Activated T-cell treated with anti-CD3 and anti-CD28 coated beads, Interleukin-2, amount 50 U/mL, for 72 hours (primary cell): ENCODE measurements at places on chromosomes 5 and 9.

GRCh38 chr5:122351416-122352157 is 39.5 kb downstream of the SNCAIP start:
- DNase-seq, result no peak

- no peak for DNase-seq
These were observed 3.7 kb upstream of the RNF44 start for GRCh38 chr5:176540956-176541337.

DNA sequence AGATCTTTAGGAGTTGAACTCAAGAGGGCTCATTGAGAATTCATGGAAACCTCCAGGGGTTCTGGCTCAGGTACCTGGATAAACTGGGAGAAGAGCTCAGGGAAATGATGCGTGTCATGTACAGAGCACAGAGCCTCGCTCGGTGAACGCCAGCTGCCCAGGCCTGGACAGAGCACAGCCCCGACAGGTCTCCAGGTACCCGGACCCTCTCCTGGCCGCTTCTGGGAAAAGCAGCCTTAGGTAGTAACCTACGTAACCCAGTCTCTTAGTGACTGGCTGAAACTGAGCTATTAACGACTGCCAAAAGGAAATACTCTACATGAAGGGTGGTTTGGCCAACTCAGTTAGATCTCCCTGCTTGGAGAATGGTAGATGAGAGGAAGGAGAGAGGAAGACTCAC is 157.4 kb downstream of the TTLL11 start:
- no peak for DNase-seq

DNA sequence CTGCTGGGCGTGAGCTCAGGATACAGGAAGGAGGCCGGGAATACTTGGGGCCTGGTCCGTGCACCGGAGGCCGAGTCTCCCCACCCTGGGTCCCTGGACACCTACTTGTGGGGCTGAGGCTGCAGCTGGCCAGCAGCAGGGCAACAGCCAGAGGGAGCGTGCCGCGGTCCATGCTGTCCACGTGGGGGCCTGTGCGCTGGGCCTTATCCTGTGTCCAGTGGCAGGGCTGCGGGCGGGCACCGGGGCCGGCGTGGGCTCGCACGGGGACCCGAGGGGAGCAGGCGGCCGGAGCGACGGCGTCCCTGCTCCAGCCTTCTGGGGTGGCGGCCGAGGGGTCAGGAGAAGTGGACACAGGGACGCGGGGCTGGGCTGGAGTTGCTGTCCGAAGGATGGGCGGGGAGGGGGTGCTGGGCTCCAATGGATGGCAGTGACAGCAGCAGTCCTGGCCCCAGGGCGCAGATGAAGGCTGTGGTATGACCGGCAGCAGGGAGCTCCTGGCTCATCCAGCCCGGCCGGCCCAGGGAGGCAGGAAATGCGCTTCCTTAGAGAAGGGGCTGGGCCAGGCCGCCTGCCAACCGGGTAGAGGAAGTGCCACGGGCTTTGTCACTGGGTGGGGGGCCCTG is at the start of gene ENG:
Gene ENG (minus strand): TSS at position 475 of the 623 bp plus-strand sequence. CDS start 303 bp downstream, at position 172.
- DNase-seq, result peak; percentile 55

GRCh38 chr5:55502759-55503158 is 32.0 kb downstream of the PLPP1 start:
- no peak for DNase-seq

DNA sequence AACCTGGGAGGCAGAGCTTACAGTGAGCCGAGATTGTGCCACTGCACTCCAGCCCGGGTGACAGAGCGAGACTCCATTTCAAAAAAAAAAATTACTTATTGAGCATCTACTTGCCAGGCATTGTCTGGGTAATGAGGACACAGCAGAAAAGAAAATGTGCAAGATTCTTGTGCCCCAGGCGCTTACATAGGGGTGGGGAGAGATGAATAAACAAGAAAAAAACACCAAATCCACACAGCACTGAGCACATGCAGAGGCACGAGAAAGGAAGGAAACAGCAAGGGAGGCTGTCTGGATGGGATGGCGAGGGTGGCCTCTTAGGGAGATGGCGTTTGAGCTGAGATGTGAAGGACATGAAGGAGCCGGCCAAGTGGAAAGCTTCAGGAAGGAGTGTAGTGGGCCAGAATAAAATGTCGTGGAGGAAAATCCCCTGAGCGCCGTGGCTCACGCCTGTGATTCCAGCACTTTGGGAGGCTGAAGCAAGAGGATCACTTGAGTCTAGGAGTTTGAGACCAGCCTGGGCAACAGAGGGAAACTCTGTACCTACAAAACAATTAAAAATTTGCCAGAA is 13.9 kb downstream of the DYNC2I2 start:
- DNase-seq, result no peak

- no peak for DNase-seq
These were observed 72.3 kb downstream of the NIPSNAP3B start for GRCh38 chr9:104836235-104836634.

- DNase-seq, result no peak
These were observed 97.5 kb downstream of the HSPA4 start for GRCh38 chr5:133149345-133149744.

- DNase-seq, result no peak
These were observed 1196.6 kb upstream of the CDH18 start for GRCh38 chr5:21184581-21184980.

- DNase-seq, result no peak
These were observed 9.8 kb downstream of the FAT2 start for GRCh38 chr5:151581347-151581746.

DNA sequence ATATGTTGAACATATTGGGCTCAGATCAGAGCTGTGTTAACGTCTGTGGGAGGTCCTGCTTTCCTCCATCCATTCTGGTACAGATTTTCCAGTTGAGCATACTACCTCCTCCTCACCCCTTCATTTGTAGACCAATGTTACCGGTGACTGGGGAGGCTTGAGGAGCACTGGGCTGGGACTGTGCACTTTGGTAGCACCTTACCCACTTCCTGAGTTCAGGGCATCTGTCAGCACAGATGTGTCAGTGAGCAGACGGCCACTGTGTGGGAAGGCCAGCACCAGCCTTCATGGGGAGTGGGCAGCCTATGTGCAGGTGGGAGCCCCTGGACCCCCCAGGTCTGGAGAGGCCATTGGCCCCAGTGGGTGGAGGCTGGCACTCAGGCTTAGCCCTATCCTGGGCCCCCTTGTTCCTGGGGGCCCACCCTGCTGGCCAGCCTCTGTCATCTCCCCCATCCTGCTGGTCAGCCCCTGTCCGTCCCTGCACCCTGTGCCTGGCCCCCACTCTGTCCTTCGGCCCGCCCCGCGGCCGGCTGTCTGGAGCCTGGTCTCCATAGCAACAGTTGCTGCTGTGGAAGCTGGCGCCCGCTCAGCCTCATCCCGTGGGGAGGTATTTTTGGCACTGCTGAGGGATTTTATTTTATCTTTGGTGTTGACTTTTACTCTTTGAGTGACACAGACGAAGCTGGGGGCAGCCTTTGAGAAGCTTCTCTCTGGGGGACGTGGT is 21.3 kb downstream of the WNK2 start:
- no peak for DNase-seq

DNA sequence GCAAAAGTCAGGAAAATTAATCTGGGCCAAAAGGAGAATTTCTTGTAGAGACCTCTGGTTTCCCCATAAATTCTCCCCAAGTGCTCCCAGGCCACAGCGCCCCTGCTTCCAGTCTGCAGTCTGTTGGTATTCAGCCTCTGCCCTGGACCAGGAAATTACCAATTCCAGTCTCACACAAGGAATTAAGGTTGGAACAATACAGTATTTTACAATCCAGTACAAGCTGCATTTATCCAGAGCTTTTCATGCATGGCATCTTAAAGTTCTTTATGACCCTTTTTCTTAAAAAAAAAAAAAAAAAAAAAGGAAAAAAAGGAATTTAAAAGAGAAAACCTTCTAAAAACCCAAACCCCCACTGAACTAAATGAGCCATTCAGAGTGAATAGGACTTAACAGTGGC is 139.6 kb upstream of the RANBP3L start:
- DNase-seq, result no peak

GRCh38 chr5:21823076-21823574 is 1030.0 kb downstream of the CDH12 start:
- DNase-seq, result no peak

DNA sequence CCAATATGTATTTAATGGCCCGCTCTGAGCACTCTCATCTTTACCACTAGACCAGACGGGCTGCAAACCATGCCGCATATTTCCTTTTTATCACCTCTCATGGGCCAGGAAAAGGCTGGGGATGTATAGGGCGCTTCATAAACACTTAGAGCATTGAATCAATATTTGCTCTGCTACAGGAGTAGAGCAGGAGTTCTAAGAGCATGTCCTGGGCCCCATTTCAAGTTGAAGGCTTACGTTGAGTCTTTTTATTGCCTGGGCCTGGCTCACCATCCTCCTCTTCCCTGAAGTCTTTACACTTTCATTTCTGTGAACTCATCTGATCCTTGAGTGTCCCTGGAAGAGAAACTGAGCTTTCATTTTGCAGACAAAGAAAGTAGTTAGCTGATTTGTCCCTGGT is 112.4 kb downstream of the FSTL4 start:
- DNase-seq, result no peak

DNA sequence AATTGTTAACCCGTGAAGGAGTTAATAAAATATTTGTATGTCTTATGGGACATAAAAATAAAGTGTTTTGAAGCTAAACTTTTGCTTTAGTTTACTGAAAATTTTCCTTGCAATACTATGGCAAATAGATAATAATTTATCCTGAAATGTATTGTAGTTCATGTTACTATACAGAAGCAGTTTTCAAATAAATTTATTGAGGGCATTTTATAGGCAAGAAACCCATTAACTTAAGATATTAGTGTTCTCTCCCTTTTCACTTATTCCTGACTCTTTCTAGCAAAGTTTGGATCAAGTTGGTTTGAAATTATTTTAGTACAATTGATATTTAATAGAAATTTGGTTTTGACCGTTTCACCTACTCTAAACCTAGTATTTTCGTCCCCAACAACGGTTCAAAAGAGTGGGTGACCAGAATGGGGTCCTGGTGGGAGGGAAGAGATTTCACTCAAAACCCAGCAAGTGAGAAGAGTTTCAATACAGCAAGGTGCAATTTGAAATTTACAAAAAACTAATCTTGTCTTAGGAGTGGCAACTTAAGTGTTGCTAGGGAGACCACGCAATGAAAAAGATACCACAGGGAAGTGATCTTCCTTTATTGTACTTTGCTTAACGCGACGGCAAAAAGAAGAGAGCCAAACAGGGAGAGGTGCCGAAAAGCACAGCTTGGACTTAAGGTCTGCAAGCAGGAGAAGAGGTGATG is 28.4 kb downstream of the NR2F1 start:
- no peak for DNase-seq

GRCh38 chr9:4114569-4115505 is 185.0 kb downstream of the GLIS3 start:
- no peak for DNase-seq

GRCh38 chr5:66138637-66139317 is 5.3 kb upstream of the SREK1 start:
- DNase-seq, result no peak

DNA sequence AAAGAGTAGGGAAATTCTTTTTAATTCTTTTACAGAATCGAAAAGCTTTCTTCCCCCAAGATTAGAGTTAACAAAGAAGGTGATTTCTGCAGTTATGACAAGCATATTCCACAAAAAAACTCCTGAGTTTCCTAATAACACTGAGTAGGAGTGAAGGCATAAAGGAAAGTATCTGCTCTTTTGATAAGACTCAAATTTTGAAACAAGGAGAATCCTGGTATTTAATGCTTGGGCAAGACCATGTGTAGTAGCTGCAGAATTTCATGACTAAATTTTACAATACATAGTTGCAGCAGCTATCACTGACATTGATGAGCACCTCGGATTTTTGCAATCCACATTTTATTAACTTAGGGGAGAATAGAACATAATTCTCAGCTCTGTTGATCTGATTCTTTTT is 92.6 kb downstream of the MARCHF3 start:
- no peak for DNase-seq

DNA sequence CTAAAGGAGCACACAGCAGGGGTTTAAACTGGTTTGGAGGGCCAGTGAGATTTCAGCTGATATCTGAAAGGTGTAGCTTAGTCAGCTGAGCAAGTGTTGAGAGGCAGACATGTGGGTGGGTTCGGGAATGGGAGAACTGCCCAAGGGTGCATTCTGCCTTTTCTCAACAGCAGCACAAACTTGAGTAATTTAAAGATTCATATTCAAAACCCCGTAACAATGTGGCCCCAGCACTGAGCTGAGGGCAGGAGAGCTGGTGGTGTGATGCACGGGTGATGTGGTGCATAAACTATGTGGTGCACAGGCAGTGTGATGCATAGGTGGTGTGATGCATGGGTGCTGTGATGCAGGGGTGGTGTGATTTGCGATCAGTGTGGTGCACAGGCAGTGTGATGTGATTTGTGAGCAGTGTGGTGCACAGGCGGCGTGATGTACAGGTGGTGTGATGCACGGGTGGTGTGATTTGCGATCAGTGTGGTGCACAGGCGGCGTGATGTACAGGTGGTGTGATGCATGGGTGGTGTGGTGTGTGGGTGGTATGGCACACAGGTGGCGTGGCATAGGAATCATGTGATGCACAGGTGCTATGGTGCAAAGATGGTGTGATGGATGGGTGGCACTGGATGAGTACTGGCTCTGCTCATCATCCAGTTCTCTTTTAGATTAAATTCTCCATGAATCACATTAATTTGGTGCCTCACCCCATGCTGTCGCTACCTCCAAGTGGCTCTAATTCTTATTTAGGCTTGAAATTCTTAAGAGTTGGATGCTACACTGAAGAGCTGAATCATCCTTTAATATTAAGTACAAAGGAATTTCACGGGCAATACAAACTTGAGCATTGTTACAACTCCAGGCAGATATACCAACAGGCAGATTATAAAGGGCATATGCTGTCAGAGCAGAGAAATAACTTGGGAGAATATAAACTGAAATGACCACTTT is 53.6 kb downstream of the DAP start:
- DNase-seq, result no peak
